Smooth muscle cell of bladder (primary cell): ENCODE measurements at places on chromosomes 16 and 17. TPM values are rescaled to one million over a fixed set of nuclear protein-coding genes. Genes with fewer than 3 reads are reported as not detected.

Gene PRSS53
- total RNA-seq: 1.00 and 3.0 TPM in 2 replicates

Gene TPSG1
- total RNA-seq: not detected in 2 replicates

Gene CENPV
- total RNA-seq: 14.1 and 21.9 TPM in 2 replicates

Gene NLRC5
- 12.2 and 12.4 TPM in 2 replicates for total RNA-seq

Gene DBNDD1
- 0.65 and 0.71 TPM in 2 replicates for total RNA-seq

Gene IGFBP4
- total RNA-seq: 450 and 539 TPM in 2 replicates

Gene SPSB3
- total RNA-seq: 22.3 and 28.1 TPM in 2 replicates

Gene MT1H
- total RNA-seq: not detected in 2 replicates

Gene BRIP1
- 1.7 and 3.0 TPM in 2 replicates for total RNA-seq

Gene KREMEN2
- not detected in 2 replicates for total RNA-seq

Gene ZNF205
- total RNA-seq: 11.8 and 12.8 TPM in 2 replicates

Gene GALNS
- 18.5 and 25.1 TPM in 2 replicates for total RNA-seq

Gene POLR2C
- 110 and 116 TPM in 2 replicates for total RNA-seq

Gene HOXB13
- 0.28 and 0.74 TPM in 2 replicates for total RNA-seq

Gene TAT
- not detected in 2 replicates for total RNA-seq

Gene KRT27
- not detected in 2 replicates for total RNA-seq

Gene TEX19
- total RNA-seq: under 0.01 TPM in 1 of 2 replicates, not detected in the other

Gene CCL11
- total RNA-seq: 1.5 and 21.0 TPM in 2 replicates

Gene TBC1D3G
- total RNA-seq: not detected in 2 replicates

Gene KCNH6
- not detected in 2 replicates for total RNA-seq

Gene PDILT
- total RNA-seq: not detected in 2 replicates

Gene GUCY2D
- total RNA-seq: under 0.01 and 0.09 TPM in 2 replicates

Gene IL17C
- total RNA-seq: not detected in 2 replicates

Gene TMEM238L
- total RNA-seq: not detected in 2 replicates

Gene CEP295NL
- total RNA-seq: 0.85 and 1.8 TPM in 2 replicates

Gene ZFHX3
- 3.0 and 4.4 TPM in 2 replicates for total RNA-seq

Gene NPIPA2
- total RNA-seq: 1.5 TPM in 1 of 2 replicates, not detected in the other

Gene PIRT
- not detected in 2 replicates for total RNA-seq

Gene C17orf113
- 0.09 and 0.14 TPM in 2 replicates for total RNA-seq

Gene GRAP
- 0.14 and 0.18 TPM in 2 replicates for total RNA-seq

Gene IRX5
- under 0.01 TPM in 2 replicates for total RNA-seq

Gene PRSS8
- under 0.01 TPM in 1 of 2 replicates, not detected in the other for total RNA-seq

Gene DPH1
- 16.2 and 20.2 TPM in 2 replicates for total RNA-seq

Gene NLRC3
- total RNA-seq: under 0.01 and 0.09 TPM in 2 replicates

Gene EPX
- total RNA-seq: not detected in 2 replicates

Gene KRTAP2-3
- not detected in 2 replicates for total RNA-seq

Gene NT5C
- 19.6 and 51.6 TPM in 2 replicates for total RNA-seq

Gene OR3A2
- total RNA-seq: 0.18 and 0.57 TPM in 2 replicates

Gene TERB1
- under 0.01 and 0.09 TPM in 2 replicates for total RNA-seq

Gene TBC1D3H
- not detected in 2 replicates for total RNA-seq

Gene CDRT4
- total RNA-seq: 1.8 and 2.1 TPM in 2 replicates

Gene TP53TG3
- total RNA-seq: not detected in 2 replicates

Gene GSG1L
- under 0.01 TPM in 2 replicates for total RNA-seq

Gene TNS4
- total RNA-seq: under 0.01 TPM in 2 replicates

Gene STX4
- 30.3 and 33.2 TPM in 2 replicates for total RNA-seq

Gene EVPLL
- not detected in 2 replicates for total RNA-seq

Gene WFIKKN1
- 0.14 and 0.18 TPM in 2 replicates for total RNA-seq

Gene SLC4A1
- total RNA-seq: not detected in 2 replicates
